ENCODE measurements at places on chromosomes 16 and 17.
A peak's percentile ranks its signal among the peaks of the same experiment; 100 is the strongest.

GRCh38 chr17:30433514-30433913, 43.7 kb upstream of the GOSR1 start:
- peak; percentile 71 for DNase-seq

DNA sequence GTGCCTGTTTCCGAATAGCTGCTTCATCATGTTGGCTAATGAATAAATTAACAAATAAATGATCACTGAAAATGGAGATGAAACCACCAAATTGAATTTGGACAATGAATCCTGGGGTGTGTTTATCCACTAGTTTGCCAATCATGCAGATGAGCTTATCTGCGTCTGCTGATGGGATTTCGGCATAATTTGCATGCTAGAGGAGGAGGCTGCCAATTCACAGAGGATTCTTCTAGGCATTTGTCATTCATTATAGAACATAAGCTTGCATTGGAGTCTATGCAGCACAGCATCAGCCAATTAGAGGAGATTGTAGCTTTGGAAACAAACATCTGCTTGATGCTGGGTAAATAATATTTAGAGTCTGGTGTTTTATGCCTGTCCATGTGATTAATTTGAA, 123.1 kb downstream of the NPIPB5 start:
- DNase-seq, result no peak

GRCh38 chr16:67825119-67825518, 17.0 kb upstream of the THAP11 start:
- DNase-seq, result no peak

GRCh38 chr16:23784811-23785447, 30.1 kb downstream of the CHP2 start:
- no peak for DNase-seq

- DNase-seq, result no peak
Observed at GRCh38 chr16:68782198-68783174, 45.4 kb downstream of the CDH1 start.

DNA sequence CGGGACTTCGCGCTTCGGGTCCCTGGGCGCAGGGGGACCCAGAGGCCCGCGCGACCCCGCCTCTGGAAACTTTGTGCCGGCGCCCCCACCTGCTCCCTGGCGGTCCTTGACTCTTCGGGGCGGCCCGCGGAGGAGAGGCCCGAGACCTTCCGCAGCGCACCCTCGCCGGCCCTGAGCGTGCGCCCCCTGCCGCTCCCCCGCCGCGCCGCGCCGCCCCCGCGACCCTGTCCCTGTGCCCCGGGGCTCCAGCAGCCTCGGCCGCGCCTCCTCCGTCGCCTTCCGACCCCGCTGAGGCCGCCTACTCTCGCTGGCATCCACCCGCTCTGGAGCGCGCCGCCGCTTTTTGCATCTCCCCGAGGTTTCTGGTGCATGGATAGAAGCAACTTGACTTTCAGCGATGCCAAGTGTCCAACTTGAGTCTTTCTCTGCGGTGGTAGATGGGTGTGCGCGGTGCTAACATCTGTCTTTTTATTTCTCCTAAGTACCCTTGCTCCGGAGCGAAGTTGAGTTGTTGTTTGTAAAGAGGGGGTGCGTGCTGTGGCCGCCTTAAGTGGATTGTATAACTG, 414 bp downstream of the DUSP14 start:
- no peak for DNase-seq

DNA sequence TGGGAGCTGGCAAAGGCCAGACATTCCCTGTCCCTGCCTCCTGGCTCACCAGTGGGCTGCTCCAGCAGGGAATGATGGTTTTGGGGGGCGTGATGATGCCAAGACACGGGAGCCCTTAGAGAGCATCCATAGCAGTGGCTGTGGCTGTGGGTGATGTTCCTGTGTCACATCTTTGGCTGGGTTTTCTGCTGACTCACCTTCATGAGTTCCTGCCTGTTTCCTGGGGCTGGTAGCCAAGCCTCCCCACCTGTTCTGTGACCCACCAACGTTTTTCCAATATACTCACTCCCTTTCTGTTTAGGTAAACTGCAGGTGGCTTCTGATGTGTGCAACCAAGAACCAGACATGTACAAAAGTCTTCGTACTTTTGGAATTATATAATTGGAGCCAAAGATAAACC, 16.5 kb upstream of the NF1 start:
- no peak for DNase-seq

- no peak for DNase-seq
Observed at GRCh38 chr17:78753316-78754250, 28.5 kb downstream of the CYTH1 start.

DNA sequence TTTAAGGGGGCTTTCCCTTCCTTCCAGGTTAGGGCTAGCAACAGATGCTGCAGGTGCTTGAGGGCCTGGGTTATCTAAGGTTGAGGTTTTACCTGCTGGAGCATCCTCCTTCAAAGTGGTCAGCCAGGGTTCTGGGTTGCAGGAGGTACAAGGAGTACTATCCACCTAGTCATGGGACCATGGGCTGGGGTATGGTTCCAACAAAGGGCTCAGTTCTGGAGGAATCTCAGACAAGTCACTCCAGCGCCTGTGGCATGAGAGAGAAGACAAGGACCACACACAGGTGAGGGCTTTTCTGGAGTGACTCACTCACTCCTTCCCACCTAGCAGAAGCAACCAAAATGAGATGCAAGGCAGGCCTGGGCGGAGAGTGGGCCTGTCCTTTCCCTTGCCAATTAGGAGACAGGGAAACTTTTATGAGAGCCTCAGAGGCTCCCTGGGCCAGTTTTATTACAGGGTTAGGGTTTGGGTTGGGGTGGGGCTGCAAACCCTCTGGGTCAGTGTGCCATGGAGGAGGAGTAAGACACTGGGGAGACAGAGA, 2.2 kb downstream of the MYO19 start:
- DNase-seq, result no peak

GRCh38 chr17:48259694-48260291, 152.2 kb downstream of the SNX11 start:
- no peak for DNase-seq

GRCh38 chr16:73176577-73177013, 128.7 kb upstream of the ZFHX3 start:
- peak; percentile 91 for DNase-seq

DNA sequence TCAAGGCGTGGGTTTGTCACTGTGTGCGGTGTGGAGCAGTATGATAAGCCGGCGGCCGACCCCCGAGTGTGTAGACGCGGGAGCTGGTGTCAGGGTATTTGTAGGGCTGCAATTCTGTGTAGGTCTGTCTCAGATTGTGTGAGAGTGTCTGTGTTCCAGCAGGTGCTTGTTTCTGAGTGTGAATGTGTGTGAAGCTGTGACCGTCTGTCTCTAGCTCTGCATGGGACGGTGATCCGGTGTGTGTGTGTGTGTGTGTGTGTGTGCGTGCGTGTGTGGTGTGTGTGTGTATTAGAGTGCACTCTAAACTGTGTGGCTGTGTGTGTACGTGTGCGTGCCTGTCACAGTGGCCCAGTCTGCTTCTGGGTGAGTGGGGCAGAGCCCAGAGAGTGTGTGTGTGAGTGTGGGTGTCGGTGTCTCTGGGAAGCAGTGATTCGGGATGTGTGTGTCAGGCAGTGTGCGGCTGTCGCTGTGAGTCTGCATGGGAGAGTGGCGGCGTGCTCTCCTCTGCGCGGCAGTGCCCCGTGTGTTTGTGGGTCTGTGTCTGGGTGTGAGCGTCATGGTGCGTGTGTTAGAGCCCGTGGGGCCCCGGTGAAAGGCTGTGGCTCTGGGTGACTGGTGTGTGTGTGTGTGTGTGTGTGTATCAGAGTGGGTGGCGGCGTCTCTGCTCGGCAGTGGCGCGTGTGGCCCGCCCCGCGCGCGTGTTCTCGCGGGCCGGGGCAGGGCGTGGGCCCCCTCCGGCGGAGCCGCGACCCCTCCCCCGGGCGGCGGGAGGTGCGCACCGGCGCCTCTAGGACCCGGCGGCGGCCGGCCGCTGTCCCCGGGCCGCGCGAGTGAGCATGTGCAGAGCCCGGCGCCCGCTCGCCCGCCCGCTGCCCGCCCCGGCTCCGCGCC, at the start of gene WSCD1:
Gene WSCD1 (plus strand): TSS at position 841 of the 891 bp plus-strand sequence. CDS start 10,280 bp downstream, outside the sequence.
- no peak for DNase-seq

DNA sequence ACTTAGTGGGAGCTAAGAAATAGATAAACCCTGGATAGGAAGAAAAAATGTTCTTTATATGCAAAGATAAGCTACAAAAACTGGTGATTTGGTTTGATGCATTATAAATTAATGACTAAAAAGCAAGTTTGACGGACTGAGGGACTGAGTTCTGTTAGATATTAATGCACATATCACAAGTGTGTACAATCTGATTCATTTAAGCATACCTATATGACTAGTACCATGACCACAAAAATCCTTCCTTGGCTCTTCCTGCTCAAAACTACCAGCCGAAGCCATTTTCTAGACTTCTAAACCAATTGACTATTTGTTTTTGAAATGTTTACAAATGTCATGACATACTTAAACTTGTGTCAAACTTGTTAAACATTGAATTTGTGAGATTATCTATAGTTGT, 374.5 kb upstream of the MON1B start:
- no peak for DNase-seq

DNA sequence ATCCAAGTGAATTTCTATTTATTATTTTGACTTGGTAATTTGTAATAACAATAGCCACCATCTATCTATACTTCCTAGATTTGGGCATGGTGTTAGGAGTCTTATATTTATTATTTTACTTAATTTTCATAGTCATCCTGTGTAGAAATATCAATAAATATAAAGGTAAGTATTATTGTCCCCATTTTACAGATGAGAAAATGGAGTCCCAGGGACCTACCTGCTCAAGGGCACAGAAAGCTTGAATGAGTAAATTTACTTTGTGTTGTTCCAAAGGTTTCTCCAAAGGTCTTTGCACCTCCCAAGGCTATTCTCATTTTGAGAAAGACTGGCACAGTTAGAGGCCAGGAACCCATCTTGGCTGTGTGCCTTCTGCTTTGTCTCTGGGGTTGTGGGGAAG, 738.3 kb downstream of the WWOX start:
- no peak for DNase-seq

DNA sequence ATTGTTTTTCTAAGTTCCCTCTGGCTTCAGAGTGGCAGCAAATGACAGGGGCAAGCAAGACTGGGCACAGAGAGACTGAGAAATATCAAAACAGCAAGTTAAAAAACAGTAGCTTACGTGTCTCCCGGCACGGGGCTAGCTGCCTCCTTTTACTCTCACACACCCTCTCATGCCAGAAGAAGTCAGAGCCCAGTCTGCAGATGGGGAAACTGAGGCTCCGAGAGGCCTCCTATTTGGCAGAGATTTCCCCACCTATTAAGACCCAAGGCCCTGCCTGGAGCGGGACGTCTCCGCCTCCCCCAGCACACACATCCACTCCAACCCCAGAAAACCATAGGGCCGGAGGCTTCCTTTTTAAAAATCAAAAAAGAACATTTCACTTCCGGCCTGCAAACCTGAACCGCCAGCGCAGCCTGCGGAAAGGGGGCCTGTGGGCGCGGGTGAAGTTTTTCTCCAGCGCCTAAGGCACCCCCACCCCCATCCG, 832 bp downstream of the CARHSP1 start:
- no peak for DNase-seq

- DNase-seq, result no peak
Observed at GRCh38 chr17:8173871-8174322, 2.3 kb downstream of the TMEM107 start.
